ENCODE measurements at places on chromosomes 12 and 14.
A peak's percentile ranks its signal among the peaks of the same experiment; 100 is the strongest.

GRCh38 chr14:64826333-64826732 lies 53.4 kb downstream of the SPTB start:
- DNase-seq: no peak

- DNase-seq: peak; percentile 55
Measured at GRCh38 chr14:49687942-49688700, at the start of gene POLE2. POLE2 (minus strand) TSS chr14:49688214; CDS start chr14:49688203, 11 bp downstream.

GRCh38 chr12:126752021-126752420 lies 1514.9 kb upstream of the TMEM132C start:
- no peak for DNase-seq

DNA sequence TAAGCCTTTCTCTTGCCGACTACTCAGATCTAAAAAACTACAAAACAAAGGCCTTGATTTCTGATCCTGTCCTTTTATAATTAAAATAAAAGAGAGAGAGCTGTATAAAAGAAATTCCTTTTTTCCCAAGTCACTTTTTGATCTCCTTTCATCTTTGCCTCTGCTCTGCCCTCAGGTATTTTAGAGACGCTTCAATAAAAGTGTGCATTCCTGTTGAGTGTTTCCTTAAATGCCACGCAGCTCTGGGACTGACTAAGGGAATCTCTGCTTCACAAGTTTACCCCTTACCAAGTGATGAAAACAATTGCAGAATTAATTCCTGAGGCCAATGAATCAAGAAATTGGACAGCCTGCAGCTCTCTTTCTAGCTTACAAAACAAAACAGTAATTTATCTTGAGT lies 1109.8 kb downstream of the TMTC2 start:
- DNase-seq: no peak

DNA sequence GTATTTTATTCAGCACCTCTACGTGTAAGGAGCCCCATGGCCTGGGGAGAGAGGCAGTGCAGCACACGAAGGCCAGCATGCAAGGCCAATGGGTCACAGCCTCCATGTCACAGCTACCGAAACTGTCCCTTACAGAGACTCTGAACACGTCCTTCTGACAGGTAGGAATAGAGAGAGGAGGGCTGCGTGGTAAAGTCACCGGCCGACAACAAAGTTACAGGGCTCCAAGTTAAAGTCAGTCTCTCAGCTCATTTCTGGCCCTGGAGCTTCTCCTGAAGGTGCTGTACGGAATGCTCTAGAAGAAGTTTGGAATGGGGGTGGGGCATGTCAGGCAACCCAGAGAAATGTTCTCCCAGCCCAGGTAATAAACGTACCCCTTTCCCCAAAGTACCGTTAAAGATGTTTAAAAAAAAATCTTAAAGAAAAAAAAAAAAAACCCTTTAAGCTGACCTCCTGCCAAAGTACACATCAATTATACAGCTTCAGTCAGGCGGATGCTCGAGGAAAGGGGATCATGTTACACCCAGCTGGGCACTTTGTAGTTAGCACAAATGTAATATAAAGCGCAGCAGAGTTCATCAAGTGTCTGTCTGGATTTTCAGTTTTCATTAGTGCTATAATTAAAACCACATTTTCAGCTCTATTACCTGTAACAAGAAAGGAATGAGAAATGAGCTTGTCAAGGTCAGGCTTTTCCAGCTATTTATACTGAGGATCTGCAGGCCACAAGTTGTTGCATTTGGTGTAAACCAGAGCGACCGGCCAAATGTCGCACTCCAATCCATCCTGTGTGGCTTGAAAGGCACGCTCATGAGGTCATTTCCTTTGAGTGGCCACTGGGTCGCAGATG lies 53.3 kb upstream of the CDKN3 start:
- DNase-seq: no peak

All from activated CD4-positive, CD25-positive, alpha-beta regulatory T cell (primary cell).